Urothelium cell line (cell line): ENCODE measurements at places on chromosomes 2 and 18.
A peak's percentile ranks its signal among the peaks of the same experiment; 100 is the strongest.

DNA sequence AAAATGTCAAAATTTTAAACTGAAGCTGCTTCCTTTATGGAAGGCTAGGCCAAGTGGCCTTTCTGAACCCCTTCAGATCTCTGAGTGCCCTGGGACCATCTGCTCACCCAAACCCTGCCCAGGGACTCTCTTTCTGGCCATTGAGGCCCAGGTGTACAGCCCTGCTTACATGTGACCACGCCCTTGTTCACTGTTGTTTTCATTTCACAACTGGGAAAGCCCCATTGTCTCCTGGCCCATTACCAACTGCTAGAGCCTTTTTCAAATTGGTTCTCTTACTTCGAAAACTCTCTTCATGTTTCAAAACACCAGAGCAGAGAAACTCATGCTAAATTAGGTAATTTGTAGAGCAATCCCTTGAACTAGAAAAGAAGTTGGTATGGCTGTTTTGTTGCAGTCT lies 219.5 kb upstream of the TANK start:
- no peak for DNase-seq

GRCh38 chr2:227337442-227337841 lies 12.4 kb downstream of the MFF start:
- no peak for DNase-seq

- no peak for DNase-seq
These were observed 17.9 kb upstream of the LRRTM1 start for GRCh38 chr2:80322311-80322920.

GRCh38 chr2:10348891-10349290 lies 46.2 kb downstream of the HPCAL1 start:
- no peak for DNase-seq

- no peak for DNase-seq
These were observed 89.5 kb downstream of the ACKR3 start for GRCh38 chr2:236658974-236659757.

DNA sequence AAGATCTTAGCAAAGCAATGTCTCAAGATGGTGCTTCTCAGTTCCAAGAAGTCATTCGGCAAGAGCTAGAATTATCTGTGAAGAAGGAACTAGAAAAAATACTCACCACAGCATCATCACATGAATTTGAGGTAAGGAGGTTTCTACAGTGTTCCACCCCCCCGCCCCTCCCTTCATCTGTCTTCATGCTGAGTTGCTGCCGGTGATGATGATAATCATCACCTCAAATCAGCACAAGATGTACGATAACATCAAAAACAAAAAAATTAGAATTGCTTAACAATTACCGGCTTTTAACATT lies 14.6 kb downstream of the UGP2 start:
- no peak for DNase-seq

- DNase-seq: no peak
These were observed 10.7 kb downstream of the CAB39 start for GRCh38 chr2:230723363-230723762.

- peak; percentile 84 for DNase-seq
These were observed 24.8 kb upstream of the TUBB6 start for GRCh38 chr18:12283256-12283655.

GRCh38 chr2:119068154-119068725 lies 90.3 kb downstream of the C1QL2 start:
- DNase-seq: no peak

DNA sequence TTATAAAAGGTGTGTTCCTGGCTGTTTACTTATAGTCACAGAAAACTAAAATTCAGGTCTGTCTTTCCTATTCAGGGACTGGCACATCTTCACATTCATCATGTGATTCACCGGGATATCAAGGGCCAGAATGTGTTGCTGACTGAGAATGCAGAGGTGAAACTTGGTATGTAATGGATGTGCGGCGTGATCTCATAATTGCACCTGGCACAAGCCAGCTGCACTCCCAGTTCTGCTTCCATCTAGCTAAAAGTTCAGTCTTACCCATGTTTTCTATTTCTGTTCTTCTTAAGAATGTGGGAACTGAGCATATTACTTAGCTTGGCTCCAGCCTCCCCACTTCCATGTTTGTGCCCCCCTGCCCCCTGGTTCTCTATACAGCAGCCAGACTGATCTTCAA lies 131.9 kb downstream of the MAP4K4 start:
- DNase-seq: no peak

DNA sequence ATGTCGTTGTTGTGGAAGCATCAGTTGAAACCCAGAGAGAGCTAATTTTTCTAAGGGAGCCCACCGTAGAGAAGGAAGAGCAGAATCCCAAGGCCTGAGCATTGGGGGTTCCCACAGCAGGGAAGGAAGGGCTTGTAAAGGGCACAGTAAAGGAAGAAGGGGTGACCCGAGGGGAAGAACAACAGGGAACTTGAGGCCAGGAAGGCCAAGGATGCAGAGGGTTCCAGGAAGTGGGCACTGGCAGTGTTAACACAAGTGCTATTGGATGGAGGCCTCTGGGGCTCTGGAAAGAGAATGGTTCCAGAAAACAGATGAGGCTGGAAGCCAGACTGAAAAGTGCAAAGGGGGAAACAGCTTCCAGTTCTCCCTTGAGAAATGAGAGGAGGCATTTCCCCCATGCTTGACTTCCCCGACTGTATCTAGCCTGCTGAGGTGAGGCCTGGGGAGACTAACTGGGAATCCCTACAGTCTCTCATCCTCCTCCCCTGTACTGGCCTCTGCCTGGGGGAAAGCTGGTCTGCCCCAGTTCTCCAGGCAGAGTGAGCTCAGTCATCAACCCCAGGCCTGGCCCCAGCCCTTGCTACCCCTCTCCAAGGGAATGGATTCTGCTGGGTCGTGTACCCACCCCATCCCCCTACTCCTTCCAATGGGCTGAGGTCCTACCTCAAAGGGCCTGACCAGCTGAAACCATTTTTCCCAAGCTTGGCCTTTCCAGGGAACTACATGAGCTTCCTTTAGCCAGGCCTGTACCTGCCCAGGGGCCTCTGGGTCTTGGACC lies 43.2 kb upstream of the MRPL33 start:
- no peak for DNase-seq

- DNase-seq: no peak
These were observed 88.5 kb upstream of the NDUFV2 start for GRCh38 chr18:9013926-9014373.

GRCh38 chr2:20184067-20184938 lies 40.6 kb downstream of the SDC1 start:
- DNase-seq: peak; percentile 74

GRCh38 chr2:150806336-150806735 lies 318.9 kb upstream of the RND3 start:
- DNase-seq: no peak

DNA sequence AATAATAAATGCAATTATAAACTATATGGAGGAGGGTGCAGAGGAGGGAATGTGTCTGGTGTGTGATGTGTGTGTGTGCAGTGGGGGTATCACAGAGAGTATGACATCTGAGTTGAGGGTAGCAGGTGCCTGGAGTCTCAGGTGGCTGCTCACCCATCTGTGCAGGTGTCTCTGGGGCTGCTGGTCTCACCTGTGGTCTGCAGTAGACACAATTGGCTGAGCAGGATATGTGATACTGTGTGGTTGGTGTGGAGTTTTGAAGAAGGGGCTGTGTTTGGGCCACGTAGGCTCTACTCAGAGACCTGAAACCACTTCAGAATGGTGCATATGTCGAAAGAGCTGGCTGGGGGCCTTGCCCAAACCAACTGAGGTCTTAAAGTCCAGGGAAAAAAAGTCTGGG lies 17.0 kb downstream of the FABP1 start:
- no peak for DNase-seq

DNA sequence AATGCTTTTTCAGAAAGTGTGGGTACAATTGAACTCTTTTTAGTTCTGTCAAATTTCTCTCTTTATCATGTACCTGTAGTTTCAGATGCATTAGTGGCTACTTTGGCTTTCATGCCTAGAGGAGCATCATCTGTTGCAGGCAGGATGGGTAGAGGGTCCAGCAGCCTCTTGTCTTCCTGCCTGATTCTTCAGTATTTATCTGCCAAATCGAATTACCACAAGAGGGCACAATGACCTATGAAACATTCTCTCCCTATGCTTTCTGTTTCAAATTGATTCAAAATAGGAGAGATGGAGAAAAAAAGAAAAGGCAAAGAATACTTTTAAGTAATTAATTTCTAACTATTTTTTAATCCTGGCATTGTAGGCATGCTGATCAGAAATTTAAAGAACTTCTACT lies 477.2 kb downstream of the TRIB2 start:
- DNase-seq: peak; percentile 42

GRCh38 chr2:144519934-144520731 lies at the start of gene ZEB2:
Gene ZEB2 (minus strand): TSS chr2:144520119. CDS start chr2:144517350, 2,769 bp downstream.
- no peak for DNase-seq

GRCh38 chr2:202690321-202690900 lies 55.6 kb downstream of the FAM117B start:
- no peak for DNase-seq

- no peak for DNase-seq
These were observed 422.7 kb upstream of the TNP1 start for GRCh38 chr2:217282531-217282930.

DNA sequence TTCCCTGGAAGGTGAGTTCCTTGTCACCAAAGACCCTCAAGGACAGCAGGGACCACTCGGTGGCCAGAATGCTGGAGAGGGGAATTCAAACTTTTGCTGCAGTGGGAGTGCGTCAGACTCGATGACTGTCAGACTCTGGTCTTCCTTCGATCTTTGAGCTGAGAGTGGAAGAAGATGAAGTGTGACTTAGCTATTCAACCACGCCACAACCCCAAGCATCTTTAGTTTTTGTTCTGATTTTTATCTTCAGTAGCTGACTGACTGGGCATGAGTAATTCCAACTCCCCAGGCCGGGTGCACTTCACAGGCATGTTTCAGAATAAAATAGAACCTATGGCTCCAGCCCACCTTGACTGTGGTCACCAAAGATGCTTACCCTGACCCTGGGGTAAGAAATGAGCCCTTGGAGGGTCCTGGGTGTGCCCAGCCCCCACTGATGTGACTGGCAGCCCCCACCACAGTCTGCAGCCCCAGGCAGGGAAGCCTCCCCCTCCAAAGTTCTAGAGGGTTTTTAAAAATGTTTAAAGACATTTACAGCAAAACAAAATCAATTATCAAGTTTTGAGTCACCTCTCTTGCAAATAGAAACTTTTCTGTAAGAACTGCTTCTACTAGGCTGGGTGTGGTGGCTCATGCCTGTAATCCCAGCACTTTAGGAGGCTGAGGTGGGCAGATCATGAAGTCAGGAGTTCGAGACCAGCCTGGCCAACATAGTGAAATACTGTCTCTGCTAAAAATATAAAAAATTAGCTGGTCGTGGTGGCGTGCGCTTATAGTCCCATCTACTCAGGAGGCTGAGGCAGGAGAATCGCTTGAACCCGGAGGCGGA lies 24.9 kb upstream of the YWHAQ start:
- DNase-seq: no peak

- no peak for DNase-seq
These were observed 3.0 kb downstream of the ATIC start for GRCh38 chr2:215314896-215315295.

DNA sequence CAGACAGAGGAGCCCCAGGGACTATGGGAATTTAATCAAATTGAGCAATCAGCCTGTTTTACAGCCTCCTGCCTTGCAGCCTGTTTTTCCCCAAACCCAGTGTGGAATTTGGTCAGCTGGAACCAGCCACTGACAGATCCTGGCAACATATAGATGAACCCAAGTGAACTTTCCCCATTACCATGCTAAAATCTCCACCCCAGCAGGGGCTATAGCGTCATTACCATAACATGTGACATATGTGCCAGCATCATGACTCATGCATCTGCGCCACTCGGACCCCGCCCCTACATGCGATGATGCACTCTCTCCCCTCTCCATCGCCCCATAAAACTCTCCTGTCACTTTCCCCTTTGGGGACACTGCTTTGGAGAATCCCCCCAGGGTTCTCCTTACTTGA lies 17.3 kb upstream of the FEZ2 start:
- no peak for DNase-seq

DNA sequence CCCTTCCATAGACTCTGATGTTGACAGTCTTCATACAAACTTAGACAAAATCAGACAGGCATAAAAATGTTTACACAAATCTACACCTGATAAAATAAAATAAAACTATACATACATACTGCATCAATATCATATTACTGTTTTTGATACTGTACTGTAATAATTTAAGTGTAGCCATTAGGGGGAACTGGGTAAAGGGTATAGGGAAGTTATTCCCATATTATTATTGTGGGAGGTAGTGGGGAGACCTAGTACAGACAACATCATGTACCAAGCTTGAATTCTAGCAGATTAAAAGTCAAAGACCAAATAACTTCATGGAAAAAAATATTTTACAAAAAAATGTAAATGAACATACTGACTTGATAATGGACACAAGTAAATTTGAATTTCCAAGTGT lies 43.3 kb downstream of the PUM2 start:
- DNase-seq: no peak

DNA sequence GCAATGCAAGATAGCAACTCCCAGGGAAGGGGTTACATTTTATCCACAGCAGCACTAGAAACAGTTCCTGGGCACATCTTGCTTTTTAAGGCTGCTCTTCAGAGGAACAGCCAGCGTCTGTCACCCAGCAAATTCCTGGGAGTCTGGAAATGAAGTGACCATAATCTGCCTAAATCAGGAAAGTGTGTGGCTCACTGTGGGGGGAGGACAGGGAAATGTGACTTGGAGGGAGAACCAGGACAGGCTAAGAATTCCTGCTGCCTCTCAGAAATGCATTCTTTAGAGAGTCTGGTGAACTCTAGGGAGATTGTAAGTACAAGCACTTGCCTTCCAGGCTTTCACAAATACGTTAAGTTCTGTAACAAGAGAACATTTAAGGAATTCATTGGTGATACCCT lies 364.3 kb upstream of the SPHKAP start:
- DNase-seq: no peak

DNA sequence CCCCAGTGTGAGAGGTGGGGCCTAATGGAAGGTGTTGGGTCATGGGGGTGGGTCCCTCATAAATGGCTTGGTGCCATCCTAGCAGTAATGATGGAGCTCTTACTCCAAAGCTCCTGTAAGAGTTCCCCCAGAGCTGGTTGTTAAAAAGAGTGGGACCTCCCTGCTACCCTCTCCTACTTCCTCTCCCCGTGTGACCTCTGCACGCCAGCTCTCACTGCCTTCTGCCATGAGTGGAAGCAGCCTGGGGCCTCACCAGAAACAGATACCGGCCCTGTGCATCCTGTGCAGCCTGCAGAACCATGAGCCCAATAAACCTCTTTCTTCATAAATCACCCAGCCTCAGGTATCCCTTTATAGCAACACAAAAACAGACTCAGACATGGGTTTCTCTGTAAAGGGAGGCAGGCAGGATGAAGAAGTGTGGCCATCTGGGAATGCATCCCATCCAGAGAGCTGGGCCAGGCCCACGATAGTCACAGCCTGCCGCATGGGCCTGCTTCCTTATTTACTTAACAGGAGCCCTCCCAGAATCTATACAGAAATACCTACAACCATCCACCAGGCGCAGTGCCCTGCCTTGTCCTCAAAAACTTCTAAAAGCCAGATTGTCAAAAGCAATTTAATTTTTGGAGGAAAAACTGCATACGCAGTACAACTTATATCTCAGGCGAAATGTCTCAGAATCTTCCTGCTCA lies 7.5 kb downstream of the PRLH start:
- no peak for DNase-seq

- no peak for DNase-seq
These were observed 99.6 kb downstream of the CTIF start for GRCh38 chr18:48638451-48638850.
